ENCODE measurements at places on chromosomes 7 and 10. TPM values are rescaled to one million over a fixed set of nuclear protein-coding genes. Genes with fewer than 3 reads are reported as not detected.

- no peaks in the 10 kb centered on the region for H3K36me3 ChIP-seq
- H3K27ac ChIP-seq = no peak overlapping the region
- no peaks in the 10 kb centered on the region for H3K4me1 ChIP-seq
- H3K4me3 ChIP-seq = no peak overlapping the region
These were observed 27.7 kb upstream of the INSIG1 start for GRCh38 chr7:155269766-155270585.

GRCh38 chr7:5700391-5700985 is 81.0 kb downstream of the RNF216 start:
- H3K4me3 ChIP-seq = no peak overlapping the region
- no peaks in the 10 kb centered on the region for H3K36me3 ChIP-seq
- no peak for DNase-seq
- H3K4me1 ChIP-seq = peaks cover 75% of the 10 kb centered on the region

- H3K4me3 ChIP-seq = no peak overlapping the region
These were observed 86.2 kb downstream of the HIBADH start for GRCh38 chr7:27576360-27576944.

GRCh38 chr7:40542982-40543741 is 408.4 kb downstream of the SUGCT start:
- no peaks in the 10 kb centered on the region for H3K4me1 ChIP-seq
- no peaks in the 10 kb centered on the region for H3K36me3 ChIP-seq
- H3K4me3 ChIP-seq = no peak overlapping the region

DNA sequence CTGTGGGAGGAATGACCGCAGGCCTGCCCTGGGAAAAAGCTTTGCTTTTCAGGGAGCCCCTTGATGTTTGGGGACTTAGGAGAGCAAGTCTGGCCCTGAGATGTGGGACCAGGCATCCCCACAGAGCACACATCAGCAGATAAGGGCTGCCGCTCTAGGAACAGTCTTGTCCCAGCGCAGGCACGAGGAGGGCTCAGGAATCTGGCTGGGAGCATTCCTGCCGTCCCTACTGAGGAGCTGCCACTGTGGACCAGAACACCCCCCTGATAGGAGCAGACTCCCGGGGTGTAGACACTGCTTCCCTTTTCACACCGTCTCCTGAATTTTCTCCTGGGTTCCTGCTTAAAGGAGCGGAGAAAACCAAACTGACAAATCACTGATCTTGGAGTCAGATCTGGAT is 232.3 kb downstream of the CUX1 start:
- no peaks in the 10 kb centered on the region for H3K36me3 ChIP-seq
- no peak for DNase-seq
- H3K27me3 ChIP-seq = no peaks in the 10 kb centered on the region
- H3K4me3 ChIP-seq = no peak overlapping the region
- H3K27ac ChIP-seq = no peak overlapping the region

GRCh38 chr7:149293946-149294633 is 32.1 kb downstream of the ZNF783 start:
- peaks cover 69% of the 10 kb centered on the region for H3K36me3 ChIP-seq
- no peak for DNase-seq
- no peaks in the 10 kb centered on the region for H3K4me1 ChIP-seq
- no peak overlapping the region for H3K27ac ChIP-seq

- no peak overlapping the region for H3K4me3 ChIP-seq
- H3K27ac ChIP-seq = no peak overlapping the region
- no peaks in the 10 kb centered on the region for H3K27me3 ChIP-seq
- no peak for DNase-seq
- no peaks in the 10 kb centered on the region for H3K36me3 ChIP-seq
These were observed 148.6 kb downstream of the DNAJB6 start for GRCh38 chr7:157485361-157485831.

DNA sequence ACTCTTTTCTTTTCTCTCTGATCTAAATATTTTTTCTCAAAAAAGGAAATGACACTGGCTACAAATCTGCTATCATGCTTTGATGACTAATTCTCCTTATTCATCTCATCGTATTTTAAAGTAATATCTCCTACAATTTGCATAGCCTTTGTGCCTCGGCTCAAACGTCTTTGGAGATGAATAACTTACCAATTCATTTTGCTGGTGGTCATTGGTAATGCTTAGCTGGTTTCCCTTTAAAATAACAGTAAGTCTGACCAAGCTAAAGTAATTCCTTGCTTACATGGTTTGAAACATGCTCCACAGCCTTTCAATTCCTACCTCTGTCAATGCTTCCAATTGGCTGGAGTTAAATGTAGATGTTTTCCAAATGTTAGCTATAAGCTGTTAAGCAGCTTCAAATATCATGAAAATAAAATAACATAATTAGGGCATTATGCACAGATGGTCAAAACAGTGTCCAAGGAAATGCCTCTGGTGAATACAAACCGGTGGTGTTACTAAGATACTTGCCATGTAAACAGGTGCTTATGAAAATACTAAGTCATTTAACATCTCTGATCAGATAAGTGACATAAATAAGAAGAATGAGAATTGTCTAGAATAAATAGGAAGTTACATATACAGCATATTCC is 435.0 kb downstream of the POM121L12 start:
- no peak for DNase-seq
- H3K4me1 ChIP-seq = no peaks in the 10 kb centered on the region
- H3K4me3 ChIP-seq = no peak overlapping the region
- no peak overlapping the region for H3K27ac ChIP-seq

- no peak overlapping the region for H3K4me3 ChIP-seq
- H3K36me3 ChIP-seq = no peaks in the 10 kb centered on the region
- H3K27ac ChIP-seq = no peak overlapping the region
- no peaks in the 10 kb centered on the region for H3K27me3 ChIP-seq
- no peak for DNase-seq
These were observed 273.4 kb downstream of the PRPF18 start for GRCh38 chr10:13859979-13860654.

GRCh38 chr7:55206235-55207029 is 158.7 kb upstream of the LANCL2 start:
- H3K27me3 ChIP-seq = no peaks in the 10 kb centered on the region
- H3K27ac ChIP-seq = no peak overlapping the region
- no peak for DNase-seq
- H3K4me1 ChIP-seq = no peaks in the 10 kb centered on the region

DNA sequence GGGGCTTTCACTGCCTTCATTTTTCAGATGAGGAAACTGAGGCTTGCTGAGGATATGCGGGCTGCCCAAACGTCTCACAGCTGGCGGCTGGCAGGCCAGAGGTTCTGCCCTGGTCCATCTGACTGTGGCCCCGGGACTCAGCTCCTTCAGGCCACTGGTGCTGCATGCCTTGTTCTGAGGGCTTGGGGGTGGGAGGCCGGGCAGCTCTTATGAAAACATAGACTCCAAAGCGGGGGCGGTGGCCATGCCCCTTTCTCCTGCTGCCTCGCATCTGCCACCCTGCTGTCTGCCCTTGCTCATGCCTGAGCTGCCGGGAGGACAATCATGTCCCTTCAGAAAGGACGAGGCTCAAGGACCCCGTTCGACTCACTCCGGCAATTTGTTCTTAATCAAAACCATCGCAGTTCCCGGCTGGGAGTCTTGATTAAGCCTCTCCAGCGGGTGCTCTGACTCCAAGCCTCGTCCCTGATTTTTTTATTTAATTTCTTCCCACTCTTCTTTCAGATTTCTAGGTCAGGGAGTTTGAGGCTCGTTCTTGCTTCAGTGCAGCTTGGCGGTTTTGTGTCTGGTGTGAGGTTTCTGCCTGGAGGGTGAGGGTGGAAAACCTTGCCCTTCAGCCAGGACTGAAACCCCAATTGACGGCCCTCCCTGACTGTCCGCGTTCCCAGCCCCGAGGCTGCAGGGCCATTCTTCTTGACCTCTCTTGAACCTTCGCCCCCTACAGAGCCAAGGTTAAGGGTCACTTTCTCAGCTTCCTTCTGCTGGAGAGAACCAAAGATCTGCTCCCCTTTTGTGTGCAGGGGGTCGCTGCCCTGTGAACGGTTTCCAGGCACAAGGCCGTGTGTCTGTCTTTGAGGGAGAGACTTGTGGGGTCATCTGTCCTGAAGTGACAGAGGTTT is 120.8 kb downstream of the DNAJB6 start:
- no peaks in the 10 kb centered on the region for H3K4me1 ChIP-seq
- H3K36me3 ChIP-seq = no peaks in the 10 kb centered on the region
- H3K27me3 ChIP-seq = no peaks in the 10 kb centered on the region
- H3K4me3 ChIP-seq = no peak overlapping the region
- no peak overlapping the region for H3K27ac ChIP-seq
- no peak for DNase-seq

DNA sequence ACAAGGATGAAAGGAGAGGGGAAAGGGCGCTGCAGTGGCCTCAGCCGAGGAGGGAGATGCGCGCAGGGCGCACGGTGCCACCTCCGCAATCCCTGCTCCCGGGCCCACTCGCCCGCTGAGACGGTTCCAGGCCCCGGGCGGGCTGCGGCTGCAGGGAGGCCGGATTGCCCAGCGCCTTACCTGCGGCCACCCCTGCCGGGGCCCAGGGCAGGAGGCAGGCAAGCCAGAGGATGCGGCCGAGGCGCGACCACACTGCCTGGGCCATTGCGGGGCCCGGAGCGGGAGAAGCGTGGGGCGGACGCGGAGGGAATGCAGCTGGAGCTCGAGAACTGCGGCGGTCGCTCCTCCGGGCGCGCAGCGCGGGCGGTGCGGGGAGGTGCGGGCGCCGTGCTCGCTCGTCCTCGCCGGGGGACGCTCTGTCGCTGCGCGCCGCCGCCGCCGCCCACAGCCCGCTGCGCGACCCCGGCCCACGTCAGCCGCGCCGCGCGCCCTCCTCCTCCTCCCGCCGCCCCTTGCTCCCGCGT is at the start of gene TMEM130:
TMEM130 (minus strand) TSS at position 418 of the 524 bp plus-strand sequence; CDS start at position 265, 153 bp downstream.
- no peak within 1 kb of the TSS for H3K27ac ChIP-seq
- DNase-seq = no peak
- peaks cover 13% of the 10 kb centered on the region for H3K4me1 ChIP-seq
- H3K36me3 ChIP-seq = no peaks in the 10 kb centered on the region

DNA sequence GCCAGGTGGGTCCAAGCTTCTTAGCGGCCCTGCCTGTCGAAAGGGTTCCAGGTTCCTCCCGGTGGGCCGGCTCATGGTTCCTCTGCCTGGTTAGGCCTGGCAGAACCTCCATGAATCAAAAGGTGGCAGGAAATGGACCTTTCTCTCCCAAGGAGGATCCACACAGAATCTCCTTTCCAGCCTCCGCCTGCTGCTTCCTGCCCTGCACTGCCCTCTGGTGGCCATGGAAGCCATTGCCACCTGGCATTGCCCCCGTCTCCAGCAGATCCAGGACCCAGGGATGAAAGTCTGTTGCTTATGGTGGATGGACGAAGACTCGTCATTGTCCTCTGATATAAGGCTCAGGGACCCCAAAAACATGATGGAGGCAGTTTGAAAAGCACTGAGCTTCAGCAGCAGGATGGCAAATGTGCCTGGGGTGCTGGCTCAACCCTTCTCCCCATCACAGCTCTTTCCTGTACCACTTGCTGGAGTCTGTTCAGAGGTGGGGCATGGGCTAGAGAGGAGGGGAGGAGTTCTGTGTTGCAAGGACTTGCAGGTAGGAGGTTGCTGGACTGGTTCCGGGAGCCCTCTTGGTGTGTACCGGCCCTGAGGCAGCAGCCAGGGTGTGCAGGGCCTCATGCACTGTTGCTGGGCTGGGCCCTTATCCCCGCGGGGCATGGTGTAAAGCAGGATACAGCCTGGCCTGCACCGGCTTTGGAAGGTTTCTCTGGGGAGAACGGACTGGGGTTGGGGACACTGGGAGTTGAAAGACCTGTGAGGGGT is 11.3 kb upstream of the INMT start:
- DNase-seq = no peak
- H3K4me1 ChIP-seq = peaks cover 18% of the 10 kb centered on the region
- no peaks in the 10 kb centered on the region for H3K27me3 ChIP-seq
- no peaks in the 10 kb centered on the region for H3K36me3 ChIP-seq

DNA sequence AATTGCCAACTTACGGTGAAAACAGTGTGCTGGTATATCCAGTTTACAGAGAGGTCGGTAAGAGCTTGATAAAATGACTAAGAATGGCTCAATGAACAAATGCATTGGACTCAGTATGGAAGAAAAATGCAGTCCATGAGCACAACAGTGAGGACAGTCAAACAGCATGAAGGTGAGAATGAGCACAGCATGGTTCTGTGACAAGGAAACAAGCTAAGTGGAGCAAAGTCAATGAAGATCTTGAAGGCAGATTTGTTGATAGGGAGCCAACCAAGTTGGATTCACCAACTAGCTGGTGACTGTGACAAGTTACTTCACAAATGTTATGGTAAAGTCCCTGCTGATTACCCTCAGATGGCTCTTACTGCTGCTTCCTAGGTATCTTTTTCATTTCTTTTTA is 75.9 kb downstream of the SHOC2 start:
- no peak for DNase-seq
- no peak overlapping the region for H3K27ac ChIP-seq
- no peaks in the 10 kb centered on the region for H3K4me1 ChIP-seq
- H3K4me3 ChIP-seq = no peak overlapping the region
- H3K27me3 ChIP-seq = no peaks in the 10 kb centered on the region
- H3K36me3 ChIP-seq = no peaks in the 10 kb centered on the region

DNA sequence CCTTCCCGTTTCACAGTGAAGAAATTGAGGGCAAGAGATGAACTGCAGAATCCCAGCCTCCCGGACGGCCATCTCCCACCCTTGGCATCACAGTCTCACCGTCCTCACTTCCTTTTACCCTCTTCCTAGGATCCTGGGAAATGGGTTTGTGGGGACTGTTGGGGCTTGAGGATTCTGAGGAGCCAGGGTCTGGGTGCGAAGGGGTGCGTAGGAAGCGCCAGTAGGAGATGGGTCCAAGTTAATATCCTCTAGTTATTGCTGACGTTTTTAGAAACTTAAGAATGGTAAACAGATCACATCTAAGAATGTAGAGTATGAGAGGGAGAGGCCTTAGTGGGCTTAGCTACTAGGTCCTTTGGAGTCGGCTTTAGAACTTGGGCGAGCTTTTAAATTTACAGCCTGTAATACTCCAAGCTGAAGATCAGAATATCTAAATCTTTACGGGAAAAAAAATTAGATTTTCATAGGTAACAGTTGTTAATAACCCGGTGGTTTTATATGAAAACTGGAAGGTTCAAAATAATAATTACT is 696 bp downstream of the MALSU1 start:
- no peaks in the 10 kb centered on the region for H3K27me3 ChIP-seq
- H3K27ac ChIP-seq = peak overlapping the region; percentile 85
- DNase-seq = no peak
- no peaks in the 10 kb centered on the region for H3K36me3 ChIP-seq
- peak overlapping the region; percentile 82 for H3K4me3 ChIP-seq
- peaks cover 16% of the 10 kb centered on the region for H3K4me1 ChIP-seq

GRCh38 chr10:50512743-50513416 is 110.9 kb downstream of the SGMS1 start:
- no peak overlapping the region for H3K4me3 ChIP-seq
- no peak for DNase-seq
- peak overlapping the region; percentile 16 for H3K27ac ChIP-seq
- no peaks in the 10 kb centered on the region for H3K27me3 ChIP-seq
- peaks cover 55% of the 10 kb centered on the region for H3K4me1 ChIP-seq
- no peaks in the 10 kb centered on the region for H3K36me3 ChIP-seq

- no peaks in the 10 kb centered on the region for H3K36me3 ChIP-seq
- no peak for DNase-seq
- no peaks in the 10 kb centered on the region for H3K4me1 ChIP-seq
- H3K27me3 ChIP-seq = no peaks in the 10 kb centered on the region
- no peak overlapping the region for H3K4me3 ChIP-seq
These were observed 13.8 kb downstream of the TMEM273 start for GRCh38 chr10:49174261-49174925.

- H3K36me3 ChIP-seq = no peaks in the 10 kb centered on the region
- peaks cover 17% of the 10 kb centered on the region for H3K4me1 ChIP-seq
- no peak for DNase-seq
- no peaks in the 10 kb centered on the region for H3K27me3 ChIP-seq
- no peak overlapping the region for H3K4me3 ChIP-seq
These were observed 134.7 kb upstream of the AGR3 start for GRCh38 chr7:17016402-17017010.

- no peak overlapping the region for H3K27ac ChIP-seq
- no peak for DNase-seq
- no peaks in the 10 kb centered on the region for H3K27me3 ChIP-seq
These were observed 25.1 kb upstream of the LAMB1 start for GRCh38 chr7:108028111-108028510.

OSBPL3 gene
- 22.6 TPM for total RNA-seq

FBXL13 gene
- total RNA-seq = 0.40 TPM

CCL24 gene
- 2.2 TPM for total RNA-seq

UPF2 gene
- total RNA-seq = 15.8 TPM

SLC16A12 gene
- not detected for total RNA-seq

Data from esophagus squamous epithelium (tissue), 5 donors.